ENCODE measurements at places on chromosomes 12 and 14.

DNA sequence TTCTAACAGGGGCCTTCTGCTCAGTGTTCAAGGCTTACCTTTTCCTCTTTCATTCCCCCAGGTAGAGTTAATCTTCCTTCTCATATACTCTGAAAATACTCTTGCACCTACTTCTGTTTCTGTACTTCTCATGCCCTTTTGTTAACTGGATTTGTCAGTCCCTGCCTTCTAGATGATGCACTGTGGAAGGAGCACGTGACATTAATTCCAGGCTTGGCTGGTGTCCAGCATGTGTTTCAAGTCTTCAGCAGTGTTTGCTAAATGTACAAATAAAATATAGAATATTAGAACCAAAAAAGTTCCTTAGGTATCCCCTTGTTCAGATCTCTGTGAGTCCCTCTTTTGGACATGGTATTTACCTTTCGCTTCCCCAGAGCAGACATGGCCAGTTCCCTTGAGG is 27.9 kb upstream of the EVL start:
- DNase-seq = peak; percentile 8

DNA sequence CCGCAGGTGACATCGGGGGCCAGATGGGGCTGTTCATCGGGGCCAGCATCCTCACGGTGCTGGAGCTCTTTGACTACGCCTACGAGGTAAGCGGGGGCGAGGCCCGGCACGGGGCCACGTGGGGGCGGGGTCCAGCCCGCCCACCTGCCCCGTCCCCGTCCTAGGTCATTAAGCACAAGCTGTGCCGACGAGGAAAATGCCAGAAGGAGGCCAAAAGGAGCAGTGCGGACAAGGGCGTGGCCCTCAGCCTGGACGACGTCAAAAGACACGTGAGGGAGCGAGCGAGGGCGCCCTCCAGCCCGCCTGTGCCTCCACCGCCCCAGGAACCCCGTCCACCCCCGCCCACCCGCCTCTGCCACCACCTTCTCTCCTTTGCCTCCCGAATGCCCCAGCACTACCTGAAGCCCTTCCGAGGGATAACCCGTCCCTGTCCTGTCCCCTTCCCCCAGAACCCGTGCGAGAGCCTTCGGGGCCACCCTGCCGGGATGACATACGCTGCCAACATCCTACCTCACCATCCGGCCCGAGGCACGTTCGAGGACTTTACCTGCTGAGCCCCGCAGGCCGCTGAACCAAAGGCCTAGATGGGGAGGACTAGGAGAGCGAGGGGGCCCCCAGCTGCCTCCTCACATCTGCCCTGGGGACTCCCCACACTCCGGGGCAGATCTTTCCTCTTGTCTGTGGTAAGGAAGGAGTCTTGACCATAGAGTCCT is 3.9 kb upstream of the SMARCD1 start:
- DNase-seq = no peak

- peak; percentile 85 for DNase-seq
These were observed at the start of gene DDN for GRCh38 chr12:48999371-49000131. DDN (minus strand) TSS chr12:48999375; CDS start chr12:48999287, 88 bp downstream.

GRCh38 chr12:112031472-112031871 is 18.2 kb downstream of the ERP29 start:
- peak; percentile 19 for DNase-seq

- no peak for DNase-seq
These were observed 56.9 kb downstream of the SCAF11 start for GRCh38 chr12:45933504-45933903.
